Hematopoietic multipotent progenitor cell treated with erythropoietin and hydrocortisone succinate and interleukin-3 and kit ligand, for 15 days (in vitro differentiated cells): ENCODE measurements at places on chromosomes 2 and 18.

DNA sequence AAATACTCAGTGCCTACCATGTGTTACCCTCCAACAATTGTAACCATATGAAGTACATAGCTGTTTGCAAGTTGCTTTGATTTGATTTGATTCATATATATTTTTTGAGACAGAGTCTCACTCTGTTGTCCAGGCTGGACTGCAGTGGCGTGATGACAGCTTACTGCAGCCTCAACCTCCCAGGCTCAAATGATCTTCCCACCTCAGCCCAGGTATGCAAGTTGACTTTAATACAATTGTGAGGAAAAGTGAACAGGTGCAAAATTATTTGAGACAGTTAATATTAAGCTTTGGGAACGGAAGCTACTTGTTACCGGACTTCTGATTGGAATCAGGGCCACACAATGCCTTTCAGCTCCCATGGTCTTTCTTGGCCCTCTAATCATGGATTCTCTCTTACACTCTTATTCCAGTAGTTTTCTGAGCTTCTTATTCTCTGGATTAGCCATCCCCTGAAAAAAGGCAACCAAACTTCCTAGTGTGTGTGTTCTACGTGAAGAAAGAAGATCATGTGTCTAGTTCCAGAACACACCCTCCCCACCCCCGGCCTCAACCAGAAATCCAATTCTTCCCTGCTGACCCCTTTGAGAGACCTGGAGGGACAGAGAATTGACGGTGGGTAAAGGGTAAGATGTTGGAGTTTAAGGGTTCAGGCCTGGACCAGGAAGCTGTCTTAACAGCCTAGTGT, 1.1 kb upstream of the RPL37A start:
- DNase-seq: no peak

DNA sequence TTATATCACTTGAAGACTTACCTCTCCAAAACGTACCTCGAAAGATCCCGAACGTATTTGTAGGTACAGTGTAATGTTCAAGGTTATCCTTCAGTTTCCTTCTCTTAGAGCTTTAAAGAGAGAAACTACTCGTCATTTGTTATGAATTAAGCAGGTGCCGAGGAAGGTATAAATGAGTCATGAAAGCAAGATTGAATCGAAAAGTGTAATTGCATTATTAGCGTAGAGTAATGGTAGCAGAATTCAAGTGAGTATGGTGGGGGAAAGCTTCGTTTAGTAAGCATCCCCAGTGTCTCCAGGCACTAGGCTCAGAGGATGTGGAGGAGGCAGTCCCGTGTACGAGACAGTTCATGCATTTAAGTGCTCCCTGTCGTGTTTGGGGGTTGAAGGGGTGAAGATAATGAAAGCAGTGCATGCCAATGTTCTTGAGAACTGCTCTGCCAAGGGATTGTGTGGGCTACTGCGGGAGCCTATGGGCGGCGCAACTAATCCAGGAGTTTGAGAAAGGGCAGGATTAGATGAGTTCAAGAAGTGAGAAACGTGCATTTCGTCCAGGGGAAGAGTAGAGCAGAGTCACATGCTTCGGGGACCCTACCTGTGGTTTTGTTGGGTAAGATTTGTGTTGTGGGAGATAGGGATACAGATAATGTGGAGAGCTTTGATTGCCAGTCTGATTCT, 858 bp downstream of the POLR1B start:
- peak; percentile 22 for DNase-seq

- DNase-seq: no peak
Measured at GRCh38 chr18:11989174-11989573, 7.9 kb downstream of the IMPA2 start.

- no peak for DNase-seq
Measured at GRCh38 chr2:100174026-100174431, 31.6 kb upstream of the AFF3 start.

GRCh38 chr2:123563515-123563914, 461.6 kb upstream of the CNTNAP5 start:
- DNase-seq: no peak

GRCh38 chr2:39435234-39435633, 1.9 kb downstream of the MAP4K3 start:
- DNase-seq: no peak

GRCh38 chr18:61554946-61555361, 221.7 kb downstream of the CDH20 start:
- DNase-seq: no peak

- DNase-seq: no peak
Measured at GRCh38 chr2:168208652-168209051, 38.7 kb downstream of the STK39 start.

DNA sequence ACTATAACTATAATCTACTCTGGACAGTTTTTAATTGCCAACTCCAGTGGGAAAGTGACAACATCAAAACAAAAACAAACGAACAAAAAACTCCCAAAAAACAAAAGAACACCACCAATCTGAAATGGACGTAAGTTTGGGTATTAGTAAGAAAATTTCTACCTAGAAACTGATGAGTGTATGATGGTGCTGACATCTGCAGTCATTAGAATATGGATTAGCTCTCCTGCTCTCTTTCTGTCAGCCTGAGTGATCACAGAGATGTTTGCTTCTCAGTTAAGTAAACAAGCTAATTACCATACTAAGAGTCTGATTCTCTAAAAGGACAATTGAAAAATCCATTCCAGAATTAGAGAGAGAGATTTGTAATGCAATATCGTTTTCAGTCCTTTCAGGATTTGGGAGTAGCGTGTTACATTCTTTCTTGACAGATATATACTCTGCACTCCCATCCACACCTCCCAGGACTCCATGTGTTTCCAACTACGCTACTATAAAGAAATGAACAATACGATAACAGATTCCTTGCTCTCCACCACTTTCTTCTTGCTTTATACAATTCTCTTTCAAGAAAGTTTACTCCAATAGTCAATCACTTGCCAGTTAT, 1347.4 kb upstream of the PIK3C3 start:
- no peak for DNase-seq

DNA sequence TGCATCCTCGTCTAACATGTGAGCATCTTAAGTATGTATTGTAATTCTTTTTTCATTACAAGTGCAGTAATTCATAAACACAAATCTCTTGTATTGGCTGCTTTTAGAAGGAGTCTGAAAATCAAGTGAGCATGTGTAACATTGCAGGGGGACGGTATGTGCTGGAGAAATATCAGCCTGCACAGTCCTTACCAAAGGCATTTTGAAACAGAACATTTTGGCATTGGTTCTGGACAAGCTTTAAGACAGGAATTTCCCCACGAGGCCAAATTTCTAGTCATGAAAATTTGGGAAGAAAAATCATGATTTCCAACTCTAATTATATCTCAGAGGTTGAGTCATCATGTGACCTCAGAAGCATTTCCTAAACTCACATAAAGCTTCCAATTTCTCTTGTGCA, 24.7 kb upstream of the NRP2 start:
- DNase-seq: no peak

DNA sequence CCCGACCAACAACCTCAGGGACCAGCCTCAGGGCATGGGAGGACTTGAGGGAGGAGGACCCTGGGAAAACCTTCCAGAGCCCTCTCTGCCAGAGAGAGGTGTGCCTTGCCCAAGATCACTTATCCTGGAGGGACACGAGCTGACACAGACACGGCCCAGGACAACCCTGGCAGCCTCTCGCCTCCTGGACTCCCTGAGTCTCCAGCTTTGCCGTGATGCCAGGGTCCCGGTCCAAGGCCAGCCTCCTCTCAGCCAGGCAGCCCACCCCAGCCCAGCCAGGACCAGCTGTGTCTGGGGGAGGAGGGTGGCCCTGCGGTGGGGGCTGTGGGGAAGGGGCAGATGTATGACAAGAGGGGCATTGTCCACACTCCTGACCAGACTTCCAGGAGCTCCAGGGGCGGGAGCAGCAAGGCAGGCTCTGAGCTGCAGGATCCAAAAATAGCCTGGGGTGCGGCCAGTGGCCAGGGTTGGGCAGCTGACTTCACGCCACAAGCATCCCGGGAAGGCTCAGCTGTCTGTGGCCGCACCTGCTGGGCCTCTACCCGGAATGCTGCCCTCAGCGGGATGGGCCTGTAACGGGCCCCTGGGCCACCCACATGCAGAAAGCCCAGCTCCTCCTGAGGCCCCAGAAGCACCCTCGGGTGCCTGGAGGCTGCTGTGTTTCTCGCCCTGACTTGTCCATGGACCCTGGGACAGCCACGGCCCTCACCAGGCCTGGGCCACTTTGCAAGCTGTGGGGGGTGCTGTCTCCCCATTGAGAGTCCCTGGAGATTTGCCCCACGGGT, 65.5 kb upstream of the GPC1 start:
- DNase-seq: no peak

DNA sequence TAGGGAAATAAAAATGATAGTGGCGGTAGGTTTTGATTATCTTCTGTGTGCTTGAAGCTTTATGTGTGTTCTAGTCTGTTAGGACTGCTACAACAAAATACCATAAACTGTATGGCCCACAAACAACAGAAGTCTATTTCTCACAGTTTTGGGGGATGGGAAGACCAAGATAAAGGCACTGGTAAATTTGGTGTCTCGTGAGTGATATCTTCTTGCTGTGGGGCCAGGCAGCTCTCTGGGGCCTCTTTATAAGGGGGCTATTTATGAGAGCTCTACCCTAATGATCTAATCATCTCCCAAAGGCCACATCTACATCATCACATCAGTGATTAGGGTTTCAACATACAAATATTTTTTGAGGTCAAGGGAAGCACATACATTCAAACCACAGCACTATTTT, 86.8 kb upstream of the SPHKAP start:
- no peak for DNase-seq

GRCh38 chr18:77970814-77971213, 721.2 kb downstream of the GALR1 start:
- DNase-seq: no peak

DNA sequence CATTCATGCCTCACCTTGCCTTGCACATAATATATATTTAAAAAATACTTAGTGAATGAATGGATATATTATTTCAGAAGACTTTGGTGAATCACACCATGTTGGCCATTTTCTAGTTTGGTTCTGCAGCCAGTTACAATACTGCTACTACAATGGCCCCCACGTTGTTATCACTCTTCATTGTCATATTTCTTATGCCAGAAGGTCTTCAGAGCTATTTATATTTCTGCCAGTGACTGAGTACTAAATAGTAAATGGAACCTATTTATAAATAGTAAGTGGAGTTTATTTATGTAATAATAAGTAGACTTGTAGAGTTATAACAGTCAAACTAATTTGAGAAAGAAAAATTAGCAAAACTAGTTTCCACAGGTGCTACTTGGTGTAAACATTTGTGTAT, 516.6 kb upstream of the SYT4 start:
- no peak for DNase-seq

DNA sequence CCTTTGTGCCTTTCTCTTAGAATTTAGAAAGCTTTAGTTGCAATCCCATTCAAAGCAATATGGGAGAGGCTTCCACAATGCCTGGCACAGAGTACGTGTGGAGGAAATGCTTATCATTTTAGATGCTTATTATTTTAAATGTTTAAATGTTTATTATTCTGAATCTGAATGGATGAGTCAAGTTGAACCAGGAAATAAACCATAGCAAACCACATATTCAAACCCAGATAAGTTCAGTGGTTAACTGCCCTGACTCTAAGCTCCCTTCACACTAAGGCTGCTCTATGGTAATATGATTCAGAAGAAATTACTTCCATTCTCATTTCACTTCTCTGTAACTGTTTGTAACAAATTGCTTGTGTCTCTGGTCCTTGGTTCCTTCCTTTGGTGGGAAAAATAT, 5.2 kb upstream of the PPP4R1 start:
- DNase-seq: no peak

- no peak for DNase-seq
Measured at GRCh38 chr18:41829647-41830516, 125.2 kb upstream of the PIK3C3 start.

- no peak for DNase-seq
Measured at GRCh38 chr2:37283207-37283606, 41.4 kb downstream of the PRKD3 start.

- no peak for DNase-seq
Measured at GRCh38 chr2:215914777-215915165, 98.6 kb downstream of the MREG start.

DNA sequence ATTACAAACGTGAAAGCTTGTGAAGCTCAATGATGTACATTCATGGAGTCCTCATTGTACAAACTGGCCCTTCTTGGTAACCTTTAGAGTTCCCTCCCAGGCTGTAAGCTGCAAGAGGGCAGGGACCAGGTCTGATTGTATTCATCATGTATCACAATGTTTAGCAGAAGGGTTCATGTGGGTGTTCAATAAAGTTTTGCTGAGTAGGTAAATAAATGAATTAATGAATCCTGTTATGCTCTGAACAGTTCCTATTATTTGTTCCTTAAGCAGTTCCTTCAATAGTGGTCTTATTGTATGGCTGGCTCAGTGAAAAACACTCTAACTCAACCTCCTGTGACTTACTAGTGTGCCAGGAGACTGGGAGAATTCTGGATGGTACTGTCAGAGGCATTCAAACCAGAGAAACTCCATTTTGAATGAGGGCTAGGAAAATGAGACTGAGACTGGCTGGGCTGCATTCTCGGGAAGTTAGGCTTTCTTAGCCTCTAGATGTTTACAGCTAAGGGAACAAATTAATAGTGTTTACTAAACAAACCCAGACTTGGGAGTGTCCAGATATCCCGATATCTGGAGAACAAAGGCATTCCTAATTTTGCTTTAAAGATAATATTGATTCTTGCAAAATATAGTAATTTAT, 1.8 kb upstream of the ACVR1 start:
- no peak for DNase-seq
